Progenitor cell of endocrine pancreas (in vitro differentiated cells): ENCODE measurements at places on chromosomes 1 and 21. TPM values are rescaled to one million over a fixed set of nuclear protein-coding genes. Genes with fewer than 3 reads are reported as not detected.

- DNase-seq: no peak
Observed at GRCh38 chr1:12572522-12572921, 45.5 kb downstream of the DHRS3 start.

DNA sequence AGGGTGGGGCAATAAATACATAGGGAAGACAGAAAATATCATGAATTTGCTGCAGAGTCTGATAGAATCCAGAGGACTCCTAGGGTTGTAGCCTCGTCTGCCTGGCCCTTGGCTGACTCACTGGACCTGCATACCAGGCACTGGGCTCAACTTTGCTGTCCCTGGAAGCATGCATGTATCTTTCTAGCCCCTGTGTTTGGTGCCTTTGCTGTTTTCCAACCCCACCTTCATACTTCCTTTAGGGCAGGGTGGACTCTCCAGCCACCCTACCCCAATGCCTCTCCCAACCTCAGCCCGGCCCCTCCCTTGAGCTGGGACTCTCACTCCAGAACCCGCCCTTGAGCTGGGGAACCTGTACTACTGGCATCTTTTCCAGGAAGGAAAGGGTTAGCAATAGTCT, 1.2 kb downstream of the RAB25 start:
- DNase-seq: no peak

DNA sequence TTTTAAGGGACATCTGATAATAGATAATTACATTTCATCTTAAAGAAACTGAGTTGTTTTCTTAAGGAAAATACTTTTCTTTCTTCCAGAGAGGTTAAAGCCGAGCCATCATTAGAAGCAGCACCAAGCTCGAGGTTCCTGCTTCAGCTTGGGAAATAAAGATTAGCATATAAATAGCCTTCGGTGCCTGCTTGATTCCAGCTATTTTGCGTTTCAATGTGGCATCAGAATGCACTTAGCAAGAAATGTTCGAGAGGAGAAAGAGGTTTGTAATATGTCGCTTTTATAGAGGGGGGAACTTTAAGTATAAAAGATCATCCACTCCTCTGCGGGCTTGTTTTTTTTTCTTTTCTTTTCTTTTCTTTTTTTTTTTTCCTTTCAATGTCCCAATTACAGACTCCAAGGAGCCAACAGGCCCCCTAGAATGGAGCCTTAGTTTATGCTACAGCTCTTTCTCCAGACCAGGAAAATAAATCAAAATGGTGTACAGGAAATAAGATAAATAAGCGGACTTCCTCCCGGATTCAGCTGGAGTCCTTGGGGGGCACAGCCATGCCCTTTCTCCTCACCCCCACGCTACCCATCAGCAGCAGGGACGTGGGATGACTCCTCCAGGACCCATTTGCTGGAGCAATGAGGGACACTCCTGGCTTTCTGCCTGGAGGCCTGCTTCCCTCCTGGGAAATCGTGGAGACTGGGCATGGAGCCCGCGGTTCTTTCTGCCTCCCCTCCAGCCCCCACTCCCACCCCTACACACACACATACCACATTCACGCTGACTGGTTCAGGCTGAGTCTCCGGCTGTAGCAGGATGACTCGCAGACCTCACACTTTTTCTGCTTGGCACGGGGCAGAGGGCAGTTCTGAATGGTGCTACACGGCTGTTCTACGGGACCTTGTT, 131.6 kb downstream of the RRAGC start:
- DNase-seq: no peak

DNA sequence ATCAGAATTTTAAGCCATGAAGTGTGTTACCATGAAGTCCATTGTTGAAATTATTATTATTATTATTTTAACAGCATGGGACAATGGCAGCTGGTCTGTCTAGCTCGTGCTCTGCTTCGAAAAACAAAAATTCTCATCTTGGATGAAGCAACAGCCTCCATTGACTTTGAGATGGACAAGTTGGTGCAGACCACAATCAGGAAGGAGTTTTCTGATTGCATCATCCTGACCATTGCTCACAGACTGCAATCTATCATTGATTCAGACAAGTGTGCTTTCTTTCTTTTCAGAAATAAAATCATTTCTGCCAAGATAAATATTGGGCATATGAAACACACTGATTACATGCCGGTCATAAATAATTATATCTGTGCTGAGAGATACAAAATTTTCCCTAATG, 21.0 kb downstream of the HSPA13 start:
- no peak for DNase-seq

- no peak for DNase-seq
Observed at GRCh38 chr21:38918607-38919346, 113.0 kb downstream of the ETS2 start.

- no peak for DNase-seq
Observed at GRCh38 chr1:103441342-103441741, 84.2 kb upstream of the RNPC3 start.

DNA sequence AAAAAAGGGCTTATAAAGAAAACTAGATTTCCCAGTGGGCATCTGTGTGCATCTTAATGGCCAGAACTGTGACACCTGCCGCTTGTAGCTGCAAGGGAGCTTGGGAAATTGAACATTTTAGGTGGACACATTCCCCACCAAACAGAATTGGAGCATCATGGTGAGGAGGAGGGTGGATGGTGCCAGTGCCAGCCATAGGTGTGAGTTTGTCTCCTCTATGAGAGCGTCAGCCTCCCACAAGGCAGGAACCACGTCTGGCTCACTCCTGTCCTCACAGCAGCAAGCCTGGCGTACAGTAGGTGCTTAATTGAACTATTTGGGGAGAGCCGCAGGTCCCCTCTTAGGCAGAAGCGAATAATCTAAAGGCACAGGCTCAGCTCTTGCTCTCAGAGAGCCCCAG, 124.5 kb upstream of the TMEM51 start:
- no peak for DNase-seq

DNA sequence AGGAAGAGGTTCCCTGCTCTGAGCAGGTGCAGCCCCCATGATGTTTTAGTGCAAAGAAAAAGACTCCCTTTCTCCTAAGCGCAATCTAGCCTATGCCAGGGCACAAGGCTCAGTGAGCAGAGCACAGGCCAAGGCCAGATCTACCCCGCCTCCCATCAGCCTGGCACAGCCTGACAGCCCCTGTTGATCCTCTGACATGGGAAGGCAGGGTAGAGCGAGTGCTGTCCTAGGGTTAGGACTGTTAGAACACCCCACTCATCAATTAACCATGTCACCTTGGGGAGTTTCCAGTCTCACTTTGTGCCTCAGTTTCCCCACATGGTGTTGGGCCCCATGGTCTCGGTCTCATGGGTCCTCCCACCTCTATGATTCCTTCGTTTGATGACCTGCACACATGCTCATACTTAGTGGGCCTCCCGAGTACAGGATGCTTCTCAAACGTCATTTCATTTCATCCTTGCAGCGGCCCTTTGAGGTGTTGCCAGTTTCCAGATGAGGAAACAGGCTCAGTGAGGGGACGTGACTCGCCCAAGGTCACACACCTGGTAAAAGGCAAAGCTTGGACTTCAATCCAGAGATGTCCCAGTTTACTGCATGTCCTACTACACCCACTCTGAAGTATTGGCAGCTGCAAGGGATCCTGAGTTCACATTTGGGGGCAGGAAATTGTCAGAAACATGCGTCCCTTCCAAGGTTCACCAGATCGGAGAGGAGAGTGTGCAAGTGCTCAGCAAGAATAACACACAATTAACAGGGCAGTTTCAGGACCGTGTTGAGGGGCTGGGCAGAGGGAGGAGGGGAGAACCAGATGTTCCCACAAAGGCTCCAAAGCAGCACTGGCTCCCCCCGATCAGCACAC, 213.3 kb downstream of the TRABD2B start:
- DNase-seq: no peak

The RPE65 gene
- total RNA-seq: not detected in 2 replicates

The TIE1 gene
- 0.53 and 1.2 TPM in 2 replicates for total RNA-seq

The RORC gene
- 0.09 TPM in 1 of 2 replicates, not detected in the other for total RNA-seq

The LCE3D gene
- total RNA-seq: not detected in 2 replicates

The S100A1 gene
- 0.80 TPM in 1 of 2 replicates, not detected in the other for total RNA-seq

The CYP4A22 gene
- total RNA-seq: not detected in 2 replicates

The RHD gene
- not detected in 2 replicates for total RNA-seq

The SPATA17 gene
- 3.4 and 5.1 TPM in 2 replicates for total RNA-seq

The PIK3R3 gene
- total RNA-seq: 54.1 and 55.4 TPM in 2 replicates

The FMO1 gene
- total RNA-seq: 0.67 TPM in 1 of 2 replicates, not detected in the other

The IVL gene
- not detected in 2 replicates for total RNA-seq

The HTR6 gene
- not detected in 2 replicates for total RNA-seq

The ACOT11 gene
- 1.7 and 2.2 TPM in 2 replicates for total RNA-seq
